ENCODE measurements at places on chromosomes 11 and 22.

GRCh38 chr22:30909306-30909705, 59.3 kb downstream of the MORC2 start:
- DNase-seq: no peak

- DNase-seq: no peak
Measured at GRCh38 chr22:30077279-30077880, 2.9 kb upstream of the HORMAD2 start.

- no peak for DNase-seq
Measured at GRCh38 chr22:17407643-17408042, 38.4 kb downstream of the CECR2 start.

GRCh38 chr11:95556342-95557163, 233.0 kb downstream of the FAM76B start:
- peak; percentile 2 for DNase-seq

DNA sequence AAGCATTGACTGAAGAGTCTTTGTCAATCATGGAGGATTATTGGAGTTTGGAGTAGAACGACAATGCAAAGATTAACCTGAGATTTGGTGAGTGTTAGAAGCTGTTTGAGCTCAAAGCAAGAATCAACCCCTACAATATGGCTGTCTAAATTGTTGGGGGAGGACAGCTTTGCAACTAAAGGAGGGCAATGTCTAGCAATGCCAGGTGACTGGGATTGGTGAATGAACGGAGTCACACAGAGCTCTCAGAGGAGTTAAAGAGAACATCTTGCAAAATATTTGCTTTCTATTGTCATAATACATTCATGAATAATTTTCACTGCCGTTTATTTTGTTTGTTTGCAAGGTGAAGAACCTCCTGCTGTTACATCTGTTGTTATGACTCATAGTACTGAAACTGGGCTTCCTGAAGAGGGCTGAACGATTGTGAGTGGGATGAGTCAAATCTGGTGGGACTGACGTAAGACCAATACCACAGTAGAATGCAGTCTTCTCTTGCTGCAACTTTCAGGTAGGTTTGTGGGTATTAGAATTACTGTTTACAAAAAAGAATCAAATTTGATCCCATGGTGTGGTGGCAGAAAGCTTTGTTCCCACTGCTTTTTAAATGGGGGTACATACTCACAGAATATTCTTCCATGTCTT, 281.9 kb downstream of the CADM1 start:
- DNase-seq: peak; percentile 13

- no peak for DNase-seq
Measured at GRCh38 chr11:76648061-76648460, 22.5 kb downstream of the LRRC32 start.

- DNase-seq: no peak
Measured at GRCh38 chr11:11641581-11641980, 19.8 kb upstream of the GALNT18 start.

GRCh38 chr22:26589845-26590736, at the start of gene TPST2:
Gene TPST2 (minus strand): TSS chr22:26590132. CDS start chr22:26541630, 48,502 bp downstream.
- peak; percentile 73 for DNase-seq

DNA sequence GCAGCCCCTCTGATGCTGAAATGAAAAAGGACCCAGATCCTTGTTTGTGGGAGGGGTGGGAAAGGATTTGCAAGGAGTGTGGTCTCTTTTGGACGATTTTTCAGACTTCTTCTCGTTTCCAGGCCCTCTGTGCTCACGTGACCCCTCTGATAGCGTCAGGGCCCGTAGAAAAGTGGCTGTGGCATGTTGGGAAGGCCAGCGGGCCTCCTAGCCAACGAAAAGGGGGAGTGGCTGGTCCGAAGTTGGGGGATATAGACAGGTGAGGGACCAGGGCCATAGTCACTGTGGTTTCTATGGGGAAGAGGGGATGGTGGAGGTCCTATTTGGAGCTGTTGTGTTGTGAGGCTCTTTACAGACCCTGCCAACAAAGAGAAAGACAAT, 6.6 kb downstream of the PARVB start:
- DNase-seq: no peak
